ENCODE measurements at places on chromosomes 16 and 17.

- no peak for DNase-seq
These were observed 229.0 kb upstream of the NLRP1 start for GRCh38 chr17:5813357-5813756.

GRCh38 chr16:67256701-67257230, 8.0 kb downstream of the SLC9A5 start:
- no peak for DNase-seq

GRCh38 chr16:25198021-25198420, 18.7 kb upstream of the AQP8 start:
- no peak for DNase-seq

DNA sequence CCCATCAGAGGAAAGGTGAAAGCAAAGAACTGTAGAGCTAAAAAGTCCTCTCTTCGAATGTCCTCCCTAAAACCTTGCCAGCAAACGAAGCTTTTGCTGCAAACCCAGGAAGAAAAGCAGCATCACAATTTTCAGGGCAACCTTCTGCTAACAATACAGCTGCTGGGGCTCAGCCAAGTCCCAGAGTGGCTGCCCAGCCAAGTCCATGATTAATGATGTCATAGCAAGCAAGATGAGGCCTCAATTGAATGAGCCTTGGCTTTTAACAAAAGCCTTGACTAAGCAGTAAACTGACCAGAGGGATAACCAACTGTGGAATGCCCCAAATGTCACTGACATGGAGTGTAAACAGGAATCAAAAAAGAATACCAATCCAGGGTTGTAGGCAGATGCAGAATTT, 342.7 kb downstream of the PMP22 start:
- DNase-seq, result no peak

DNA sequence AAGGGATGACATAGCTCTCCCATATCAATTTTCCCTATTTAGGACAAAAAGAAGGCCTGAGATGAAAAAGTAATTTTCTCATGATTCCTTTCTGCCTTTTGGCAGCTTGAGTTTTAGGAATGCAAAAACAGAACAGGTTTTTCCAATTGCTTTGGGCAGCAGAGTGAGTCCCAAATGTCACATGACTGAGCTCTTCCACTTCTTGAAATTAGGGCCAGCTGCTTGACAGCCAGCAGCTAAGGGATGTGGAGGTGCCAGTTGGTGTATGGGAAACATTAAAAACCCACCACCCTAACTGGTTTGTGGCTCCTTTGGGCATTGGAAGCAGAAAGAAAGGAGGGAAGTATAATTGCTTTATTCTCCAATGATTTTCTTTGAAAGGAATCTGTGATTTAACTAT, 133.8 kb upstream of the FAM20A start:
- no peak for DNase-seq

DNA sequence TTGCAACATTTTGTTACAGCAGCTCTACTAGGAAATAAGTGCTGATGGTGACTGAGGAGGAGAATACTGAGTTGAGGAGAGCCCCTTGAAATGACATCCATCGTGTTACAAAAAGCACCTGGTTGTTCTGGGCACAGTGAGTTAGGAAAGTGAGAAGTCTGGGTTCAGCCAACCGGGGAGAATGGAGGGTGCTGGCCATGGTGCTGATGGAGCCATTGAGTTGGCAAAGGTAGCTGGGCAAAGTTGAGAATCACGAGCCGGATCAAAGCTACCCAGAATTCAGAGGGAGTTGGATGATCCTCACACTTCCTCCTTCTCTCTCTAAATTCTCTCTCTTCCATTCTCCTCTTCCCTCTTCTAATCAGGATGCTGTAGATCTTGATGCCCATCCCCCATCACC, 35.0 kb upstream of the ASIC2 start:
- DNase-seq, result no peak

GRCh38 chr16:23611936-23612335, 15.8 kb upstream of the NDUFAB1 start:
- DNase-seq, result no peak

DNA sequence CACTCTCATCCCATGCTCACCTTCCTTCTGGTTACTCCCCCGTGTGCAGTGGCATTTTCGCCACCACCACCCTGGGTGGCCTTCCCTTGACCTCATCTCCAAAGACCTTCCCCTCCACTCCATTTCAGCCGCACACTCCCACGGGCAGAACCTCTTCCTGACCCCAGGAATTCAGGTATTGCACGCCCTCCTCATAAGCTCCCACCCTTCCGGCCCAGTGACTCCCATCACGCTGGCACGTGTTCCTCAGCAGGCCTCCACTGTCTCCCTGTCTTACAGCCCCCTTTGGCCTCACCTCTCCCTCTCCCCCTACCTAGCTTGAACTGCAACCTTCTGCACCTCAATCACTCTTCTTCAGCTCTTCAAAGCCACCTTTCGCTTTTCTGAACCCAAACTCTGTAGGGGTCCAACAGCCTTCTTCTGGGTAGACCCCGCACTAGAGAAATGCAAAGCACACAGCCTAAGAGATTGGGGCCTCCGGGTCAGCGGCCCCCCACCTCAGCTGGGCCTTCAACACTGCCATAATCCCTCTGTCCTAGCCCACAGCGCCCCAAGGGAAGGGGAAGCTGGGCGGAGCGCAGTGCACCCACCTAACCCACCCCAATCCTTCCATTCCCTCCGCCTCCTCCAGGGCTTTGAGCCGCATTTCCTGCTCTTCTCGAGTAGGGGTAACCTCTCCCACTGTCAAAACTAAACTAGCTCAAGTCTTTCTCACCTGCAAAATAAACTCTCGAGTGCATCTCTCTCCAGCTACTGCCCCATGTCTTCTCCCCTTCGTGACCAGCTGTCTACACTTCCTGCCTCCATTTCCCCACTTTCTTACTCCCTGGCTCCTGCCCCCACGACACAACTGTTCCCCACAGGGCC, 1.7 kb upstream of the TMEM97 start:
- DNase-seq, result no peak

GRCh38 chr17:70796757-70797156, 627.4 kb downstream of the KCNJ2 start:
- DNase-seq, result no peak

- DNase-seq, result no peak
These were observed 43.9 kb upstream of the ICAM2 start for GRCh38 chr17:64064331-64064730.

DNA sequence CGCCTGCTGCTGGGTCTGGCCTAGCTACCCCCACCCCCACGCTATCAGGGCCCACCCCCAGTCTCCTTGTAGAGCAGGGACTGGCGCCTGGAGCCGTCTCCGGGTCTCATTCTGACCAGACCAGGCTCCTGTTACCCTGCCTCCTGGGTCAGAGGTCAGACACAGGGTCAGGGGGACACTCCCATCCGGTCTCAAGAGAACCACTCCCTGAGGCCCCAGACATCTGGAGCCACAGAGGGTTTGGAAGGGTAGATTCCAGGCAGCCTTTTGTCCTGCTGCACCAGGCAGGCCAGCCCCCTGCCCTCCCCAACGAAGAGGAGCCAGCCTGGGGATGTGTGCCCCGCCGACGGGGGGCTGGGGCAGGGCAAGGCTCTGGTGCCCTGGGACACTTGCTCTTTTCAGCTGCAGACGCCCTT, 944 bp upstream of the WFIKKN1 start:
- DNase-seq, result no peak

- DNase-seq, result no peak
These were observed 1.1 kb downstream of the CEP20 start for GRCh38 chr16:15887283-15887682.

- no peak for DNase-seq
These were observed 324.1 kb downstream of the ZFHX3 start for GRCh38 chr16:72723781-72724180.

DNA sequence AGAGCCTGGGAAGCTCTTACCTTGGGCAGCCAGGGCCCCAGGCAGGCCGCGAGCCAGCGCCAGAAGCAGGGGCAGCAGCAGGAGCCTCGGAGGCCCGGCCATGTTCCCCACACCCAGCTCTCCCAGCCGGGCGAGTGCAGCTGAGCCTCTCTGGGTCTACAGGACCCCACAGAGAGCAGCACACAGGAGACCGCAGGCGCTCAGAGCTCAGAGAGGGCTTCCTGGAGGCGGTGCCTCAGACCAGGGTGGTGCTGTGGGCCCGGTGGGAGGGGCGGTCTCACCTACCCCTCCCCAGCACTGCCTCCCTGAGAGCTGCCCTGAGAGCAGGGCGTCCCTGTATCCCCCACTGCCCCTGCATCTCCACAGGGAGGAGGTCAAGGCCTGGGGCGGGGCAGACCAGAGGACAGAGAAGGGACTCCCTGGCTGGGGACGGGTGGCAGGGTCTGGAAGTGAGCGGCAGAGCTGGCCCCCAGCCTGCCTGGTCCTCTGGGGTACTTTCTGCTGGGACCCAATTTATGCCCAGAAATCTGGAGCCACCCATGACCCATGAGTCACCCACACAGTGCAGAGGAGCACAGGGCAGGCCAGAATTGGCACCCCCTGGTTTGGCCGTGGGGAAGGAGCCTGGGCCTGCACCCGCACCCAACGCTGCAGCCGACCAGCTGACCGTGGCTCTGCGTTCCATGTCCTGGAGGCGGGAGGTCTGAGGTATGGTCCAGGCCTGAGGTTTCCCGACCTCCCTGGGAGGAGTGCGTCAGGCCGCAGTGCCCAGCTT, at the start of gene CD7:
TSS of gene CD7 (minus strand) at position 215 of the 775 bp plus-strand sequence. CDS start at position 102, 113 bp downstream.
- DNase-seq, result no peak

DNA sequence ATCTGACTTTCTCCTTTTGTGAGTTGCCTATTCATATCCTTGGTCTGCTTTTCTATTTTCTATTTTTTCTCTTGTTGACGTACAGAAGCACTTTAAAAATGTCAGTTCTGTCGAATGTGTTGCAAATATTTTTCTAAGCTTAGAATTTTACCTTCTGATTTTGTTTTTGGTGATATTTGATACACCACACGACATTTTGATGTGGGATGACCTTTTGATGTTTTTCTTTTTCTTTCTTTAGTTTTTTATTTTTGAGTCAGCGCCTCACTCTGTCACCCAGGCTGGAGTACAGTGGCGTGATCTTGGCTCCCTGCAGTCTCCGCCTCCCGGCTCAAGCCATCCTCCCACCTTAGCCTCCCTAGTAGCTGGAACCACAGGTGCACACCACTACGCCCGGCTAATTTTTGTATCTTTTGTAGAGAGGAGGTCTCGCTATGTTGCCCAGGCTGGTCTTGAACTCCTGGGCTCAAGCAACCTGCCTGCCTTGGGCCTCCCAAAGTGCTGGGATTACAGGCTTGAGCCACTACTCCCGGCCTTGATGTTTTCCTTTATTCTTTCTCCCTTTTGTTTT, 39.6 kb downstream of the WSB1 start:
- DNase-seq, result no peak

GRCh38 chr17:34368946-34369500, 6.0 kb upstream of the CCL1 start:
- no peak for DNase-seq

DNA sequence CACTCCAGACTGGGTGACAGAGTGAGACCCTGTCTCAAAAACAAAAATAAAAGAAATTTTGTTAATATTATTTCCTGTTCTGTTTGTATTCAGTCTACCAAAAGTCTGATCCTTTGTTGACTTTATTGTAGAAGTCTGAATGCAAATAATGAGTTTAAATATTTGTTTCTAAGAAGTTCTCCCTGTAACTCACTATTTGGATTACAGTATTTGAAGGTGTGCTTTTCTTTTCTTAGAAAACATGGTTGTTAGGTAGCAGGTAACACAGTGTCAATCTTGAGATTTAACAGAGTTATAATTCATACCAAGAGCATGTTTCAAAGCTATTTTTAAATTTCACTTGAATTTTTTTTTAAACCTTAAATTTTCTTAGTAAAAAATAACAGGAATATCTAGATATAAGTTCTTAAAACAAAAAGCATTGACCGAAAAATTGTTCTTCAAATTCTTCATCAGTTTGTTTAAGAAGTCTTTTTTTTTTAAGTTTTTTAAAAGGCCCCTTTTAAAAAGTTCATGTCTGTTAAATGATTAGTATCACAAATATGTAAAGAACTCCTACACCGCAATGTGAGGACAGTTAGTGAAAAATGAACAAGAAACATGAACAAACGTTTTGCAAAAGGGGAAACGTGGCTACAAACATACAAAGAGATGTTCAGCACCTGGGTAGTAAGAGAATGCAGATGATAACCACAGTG, 35.0 kb downstream of the GAN start:
- DNase-seq, result no peak

DNA sequence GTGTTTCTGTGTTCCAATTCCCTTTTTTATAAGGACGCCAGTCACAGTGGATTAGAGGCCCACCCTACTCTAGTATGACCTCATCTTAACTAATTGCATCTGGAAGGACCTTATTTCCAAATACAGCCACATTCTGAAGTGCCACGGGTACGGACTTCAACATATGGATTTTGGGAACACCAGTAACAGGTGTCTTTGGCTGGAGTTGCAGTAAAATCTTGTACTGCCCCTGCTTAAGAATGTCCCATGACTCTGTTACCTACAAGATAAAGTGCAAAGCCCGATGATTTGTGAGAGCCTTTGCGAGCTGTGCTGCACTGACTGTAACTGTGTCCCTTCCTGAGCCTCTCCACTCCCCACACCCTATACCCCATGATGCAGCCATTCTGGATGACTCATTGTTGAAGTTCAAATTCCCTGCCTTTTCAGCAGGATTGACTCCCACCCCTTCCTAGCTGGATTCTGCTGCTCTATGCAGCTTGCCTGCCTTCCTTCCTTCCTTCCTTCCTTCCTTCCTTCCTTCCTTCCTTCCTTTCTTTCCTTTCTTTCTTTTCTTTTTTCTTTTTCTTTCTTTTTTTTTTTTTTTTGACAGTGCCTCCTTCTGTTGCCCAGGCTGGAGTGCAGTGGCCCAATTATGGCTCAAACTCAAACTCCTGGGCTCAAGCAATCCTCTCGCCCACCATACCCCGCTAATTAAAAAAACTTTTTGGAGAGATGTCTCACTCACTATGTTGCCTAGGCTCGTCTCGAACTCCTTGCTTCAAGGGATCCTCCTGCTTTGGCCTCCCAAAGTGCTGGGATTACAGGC, 2.1 kb downstream of the HCRT start:
- DNase-seq, result no peak

GRCh38 chr17:68087851-68088250, 52.3 kb downstream of the KPNA2 start:
- no peak for DNase-seq

DNA sequence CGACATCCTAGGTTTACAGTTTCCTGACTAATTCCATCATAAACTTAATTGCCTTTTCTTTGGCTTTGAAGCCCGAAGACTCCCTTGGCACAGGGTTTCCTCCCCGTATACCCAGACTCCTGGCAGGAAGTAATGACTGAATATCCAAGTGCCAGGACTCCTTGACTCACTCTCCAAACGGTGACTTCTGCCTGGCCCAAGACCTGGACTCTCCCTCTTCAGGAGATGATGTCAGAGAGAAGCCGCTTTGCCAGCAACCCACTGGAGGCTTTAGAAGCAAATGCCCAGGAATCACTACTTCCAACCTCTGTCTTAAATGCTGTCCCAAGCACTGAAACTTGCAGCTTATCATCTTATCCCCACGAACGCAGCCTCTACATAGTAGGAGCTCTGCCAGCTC, 146.5 kb downstream of the RGS9 start:
- no peak for DNase-seq

- no peak for DNase-seq
These were observed 1.7 kb upstream of the AKTIP start for GRCh38 chr16:53504665-53505064.

GRCh38 chr17:76314392-76315227, 6.5 kb upstream of the QRICH2 start:
- DNase-seq, result no peak

Measured in NCI-H1930 (cell line).